ENCODE measurements at places on chromosomes 3 and 15. TPM values are rescaled to one million over a fixed set of nuclear protein-coding genes. Genes with fewer than 3 reads are reported as not detected.

The CCR9 gene
- not detected for total RNA-seq

The PDZRN3 gene
- 79.6 TPM for total RNA-seq

The EAF2 gene
- total RNA-seq: 11.4 TPM

The DAPK2 gene
- total RNA-seq: 23.6 TPM

DNA sequence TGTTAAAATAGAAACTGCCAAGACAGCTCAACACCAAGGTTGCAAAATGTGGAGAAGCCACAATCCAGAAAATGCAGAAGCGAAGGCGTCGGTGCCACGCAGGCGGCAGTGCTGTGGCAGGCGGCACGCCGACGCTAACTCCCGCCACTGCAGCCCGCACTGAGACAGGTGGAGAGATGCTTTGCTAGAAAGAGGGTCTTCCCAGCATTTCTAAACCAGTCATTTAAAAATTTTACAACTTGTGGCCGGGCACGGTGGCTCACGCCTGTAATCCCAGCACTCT is 23.2 kb downstream of the CYFIP1 start:
- no peaks in the 10 kb centered on the region for H3K27me3 ChIP-seq
- no peaks in the 10 kb centered on the region for H3K36me3 ChIP-seq
- no peak overlapping the region for H3K4me3 ChIP-seq
- no peak overlapping the region for H3K27ac ChIP-seq

GRCh38 chr15:71187078-71187477 is 71.8 kb downstream of the THSD4 start:
- no peaks in the 10 kb centered on the region for H3K27me3 ChIP-seq
- no peak for DNase-seq
- H3K4me1 ChIP-seq: no peaks in the 10 kb centered on the region
- H3K27ac ChIP-seq: no peak overlapping the region
- H3K36me3 ChIP-seq: no peaks in the 10 kb centered on the region
- H3K4me3 ChIP-seq: no peak overlapping the region

DNA sequence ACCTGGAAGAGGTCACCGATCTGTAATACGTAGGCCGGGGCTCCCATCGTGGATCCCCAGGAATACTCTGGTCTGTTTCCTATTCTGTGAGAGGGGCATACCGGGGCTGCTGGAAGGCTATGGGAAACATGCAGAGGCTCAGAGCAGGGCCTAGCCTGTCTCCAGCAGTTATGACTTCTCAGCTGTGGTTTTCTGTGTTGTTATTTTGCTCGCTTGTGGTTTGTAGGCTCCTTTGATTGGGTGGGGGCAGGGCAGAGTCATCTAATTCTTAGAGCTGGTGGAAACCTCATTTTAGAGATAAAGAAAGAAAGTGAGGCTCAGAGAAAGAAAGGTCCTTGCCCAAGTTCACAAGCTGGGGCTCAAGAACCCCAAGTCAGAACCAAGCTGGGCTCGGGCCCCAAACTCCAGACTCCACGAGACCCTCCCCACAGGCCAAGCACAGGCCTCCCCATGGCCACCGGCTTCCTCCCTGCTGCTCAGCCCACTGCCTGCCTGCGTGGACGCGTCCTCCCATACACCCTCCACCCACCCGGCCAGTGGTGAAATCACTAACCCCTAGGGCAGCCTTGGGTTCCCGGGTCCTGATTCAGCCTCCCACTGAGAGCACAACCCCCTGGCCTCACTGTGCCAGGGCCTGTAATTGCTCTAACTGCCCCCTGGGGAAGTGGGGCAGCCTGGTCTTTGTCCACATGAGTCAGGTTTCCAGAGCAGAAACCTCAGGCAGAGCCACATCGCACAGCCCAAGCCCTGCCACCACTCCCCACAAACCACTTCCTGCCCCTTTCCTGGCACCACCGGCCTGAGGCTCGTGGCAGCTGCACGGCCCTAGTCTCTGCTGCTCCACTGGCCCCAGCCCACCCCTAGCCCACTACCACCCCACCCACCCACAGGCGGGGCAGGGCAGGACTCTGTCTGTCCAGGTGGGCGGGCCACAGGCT is 270.8 kb downstream of the UACA start:
- H3K36me3 ChIP-seq: no peaks in the 10 kb centered on the region
- H3K4me1 ChIP-seq: no peaks in the 10 kb centered on the region
- no peak for DNase-seq

DNA sequence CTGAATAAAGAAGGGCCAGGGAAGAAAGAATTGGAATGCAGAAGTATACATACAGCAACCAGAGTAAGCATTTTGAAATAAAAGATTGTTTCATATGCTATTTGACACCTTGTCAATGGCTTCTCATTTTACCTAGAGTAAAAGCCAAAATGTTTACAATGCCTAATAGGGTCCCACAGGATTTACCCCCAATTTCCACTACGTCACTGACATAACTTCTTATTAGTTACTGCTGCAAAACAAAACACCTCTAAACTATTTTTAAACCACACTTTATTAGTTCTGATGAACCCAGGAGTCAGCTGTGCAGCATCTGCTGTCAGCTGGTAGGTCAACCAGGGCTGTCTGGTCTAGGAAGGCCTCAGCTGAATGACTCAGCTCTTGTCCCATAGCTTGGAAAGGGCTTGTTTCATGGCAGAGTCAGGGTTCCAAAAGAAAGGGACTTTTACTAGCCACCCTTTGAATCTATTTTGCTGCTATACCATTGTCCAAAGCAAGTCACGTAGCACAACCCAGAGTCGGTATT is 945.1 kb downstream of the EPHA3 start:
- H3K27ac ChIP-seq: no peak overlapping the region
- DNase-seq: no peak
- no peaks in the 10 kb centered on the region for H3K27me3 ChIP-seq
- no peaks in the 10 kb centered on the region for H3K36me3 ChIP-seq
- no peaks in the 10 kb centered on the region for H3K4me1 ChIP-seq
- H3K4me3 ChIP-seq: no peak overlapping the region

- H3K4me3 ChIP-seq: no peak overlapping the region
- no peaks in the 10 kb centered on the region for H3K36me3 ChIP-seq
- DNase-seq: no peak
- no peaks in the 10 kb centered on the region for H3K27me3 ChIP-seq
- no peaks in the 10 kb centered on the region for H3K4me1 ChIP-seq
Observed at GRCh38 chr3:48623851-48624547, 2.4 kb upstream of the TMEM89 start.
